ENCODE measurements at places on chromosomes 4 and X.

- no peak for DNase-seq
These were observed 48.8 kb upstream of the AMOT start for GRCh38 chrX:112889400-112889799.

- DNase-seq = no peak
These were observed 57.2 kb downstream of the AFF1 start for GRCh38 chr4:86991994-86992393.

GRCh38 chr4:9949573-9949972 is 71.7 kb downstream of the SLC2A9 start:
- no peak for DNase-seq

DNA sequence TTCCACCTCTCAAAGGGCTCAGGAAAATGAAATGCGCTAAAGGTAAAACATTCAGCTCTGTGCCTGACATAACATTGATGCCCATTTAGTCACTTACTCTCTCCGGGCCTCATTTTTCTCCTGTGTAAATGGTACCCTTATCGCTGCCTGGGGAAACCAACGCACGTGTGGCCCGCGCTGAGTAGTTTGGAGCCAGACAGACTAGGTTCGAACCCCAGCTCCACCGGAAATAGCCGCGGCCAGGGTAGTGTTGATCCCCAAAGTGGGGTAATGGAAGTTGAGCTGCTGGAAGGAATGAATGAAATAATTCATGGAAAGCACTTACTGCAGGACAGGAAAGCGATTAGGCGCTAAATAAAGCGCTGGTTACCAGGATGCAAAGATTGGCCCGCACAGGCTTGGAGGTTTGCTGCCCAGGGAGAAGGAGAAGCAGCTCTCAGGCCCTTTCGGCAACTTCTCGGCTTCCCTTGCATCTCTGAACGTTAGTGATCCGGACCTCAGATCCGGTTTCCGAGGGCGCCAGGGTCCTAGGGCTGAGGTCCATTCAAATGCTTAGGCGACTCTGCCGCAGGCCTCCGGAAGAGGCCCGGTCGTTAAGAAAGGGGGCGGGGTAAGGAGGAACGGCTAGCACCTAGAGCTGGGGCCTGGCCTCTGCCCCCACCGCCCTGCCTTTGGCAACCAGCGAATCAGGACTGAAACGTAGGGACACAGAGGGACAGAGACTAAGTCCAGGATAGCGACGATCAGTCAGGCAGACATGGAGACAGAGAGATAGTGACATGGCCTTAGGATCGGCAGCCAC is 13.3 kb downstream of the NKX3-2 start:
- DNase-seq = no peak

GRCh38 chrX:56783450-56783831 is 54.4 kb downstream of the NBDY start:
- no peak for DNase-seq

DNA sequence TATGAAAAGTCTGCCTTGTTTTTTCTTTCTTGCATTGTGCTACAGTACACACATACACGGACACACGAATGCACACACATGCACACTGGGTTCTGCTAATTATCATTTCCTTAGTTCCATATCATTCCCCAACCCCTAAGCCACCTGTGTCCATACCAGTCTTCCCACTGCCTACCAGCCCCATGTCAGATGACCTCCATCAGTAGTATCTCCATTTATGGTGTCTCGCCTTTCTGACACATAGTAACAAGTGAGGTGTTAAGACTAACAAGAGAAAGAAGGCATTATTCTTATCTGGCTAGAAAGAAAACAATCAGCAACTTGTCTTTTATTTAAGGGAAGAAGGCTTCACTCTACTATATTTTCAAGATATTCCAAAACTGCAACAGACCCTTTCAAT is 67.1 kb downstream of the SNCA start:
- DNase-seq = no peak

GRCh38 chr4:150224896-150225591 is 146.8 kb downstream of the DCLK2 start:
- no peak for DNase-seq

DNA sequence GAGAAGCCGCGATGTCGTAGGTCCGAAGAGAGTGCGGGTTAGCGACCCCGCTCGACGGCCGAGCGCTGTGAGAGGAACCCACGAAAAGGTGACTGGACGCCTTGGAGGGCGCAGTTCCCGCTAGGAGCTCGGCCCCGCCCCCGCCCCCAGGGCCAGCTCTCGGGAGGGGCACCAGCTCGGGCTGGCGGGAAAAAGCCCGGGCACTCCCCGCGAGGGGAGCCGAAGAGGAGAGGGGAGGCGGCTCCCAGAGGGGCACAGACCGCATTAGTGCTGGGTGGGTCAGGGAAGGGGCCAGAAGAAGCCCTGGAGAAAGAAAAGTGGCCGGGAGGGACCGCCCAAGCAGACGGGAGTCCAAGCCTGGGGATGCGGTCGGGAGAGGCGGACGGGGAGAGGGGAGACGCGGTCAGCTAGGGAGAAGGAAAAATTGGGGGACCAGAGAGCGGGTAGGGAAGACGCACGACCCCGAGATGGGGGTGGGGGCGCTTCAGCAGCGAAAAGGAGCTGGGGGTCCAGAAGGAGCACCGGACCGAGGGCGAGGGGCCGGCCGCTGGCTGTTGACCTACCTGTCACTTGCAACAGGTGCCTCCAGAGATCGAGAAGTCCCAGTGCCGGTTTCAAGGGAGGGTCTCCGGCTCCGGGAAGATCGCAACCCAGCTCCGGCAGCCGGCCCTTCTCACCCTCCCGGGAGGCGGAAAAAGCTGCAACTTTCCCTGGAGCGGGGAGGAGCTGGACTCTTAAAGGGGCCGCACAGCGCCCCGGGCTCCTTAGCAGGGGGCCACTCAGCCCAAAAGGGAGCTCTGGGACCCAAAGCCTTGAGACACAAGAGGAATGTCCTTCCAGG is at the start of gene SYTL4:
TSS of gene SYTL4 (minus strand) at position 681 of the 841 bp plus-strand sequence. CDS start 30,084 bp downstream, outside the sequence.
- DNase-seq = no peak

DNA sequence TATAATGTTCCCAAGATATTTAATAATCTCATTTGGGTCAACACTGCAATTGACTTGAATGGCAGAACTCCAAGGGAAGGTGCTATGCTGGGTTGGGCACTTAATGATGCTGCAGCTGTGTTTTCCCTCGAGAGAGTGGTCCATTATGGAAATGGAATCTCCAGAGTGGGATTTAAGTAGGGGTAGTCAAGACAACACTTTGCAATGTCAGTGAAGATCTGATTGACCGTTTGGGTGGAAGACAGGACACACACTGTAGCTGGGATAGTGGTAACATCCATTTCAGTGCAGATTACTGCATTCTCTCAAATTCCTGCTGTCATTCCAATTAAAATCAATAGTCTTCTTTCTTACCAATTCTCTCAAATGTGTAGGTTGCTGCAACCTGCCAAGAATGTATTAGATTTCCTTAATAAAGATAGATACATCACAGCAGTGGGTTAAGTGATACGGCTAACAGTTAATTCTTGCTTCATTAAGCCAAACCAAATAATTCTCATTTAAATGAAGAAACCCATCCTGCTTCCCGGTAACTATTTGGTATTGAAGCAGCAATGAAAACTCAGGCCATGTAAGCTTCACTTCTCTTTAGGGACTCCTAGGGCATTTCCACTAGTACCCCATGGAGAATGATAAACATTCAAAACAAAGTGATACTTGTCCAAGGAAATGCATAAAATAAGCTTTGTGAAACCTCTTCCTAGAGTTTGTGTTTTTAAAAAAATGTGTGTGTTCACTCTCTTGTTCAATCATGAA is 40.5 kb upstream of the RASGEF1B start:
- no peak for DNase-seq

DNA sequence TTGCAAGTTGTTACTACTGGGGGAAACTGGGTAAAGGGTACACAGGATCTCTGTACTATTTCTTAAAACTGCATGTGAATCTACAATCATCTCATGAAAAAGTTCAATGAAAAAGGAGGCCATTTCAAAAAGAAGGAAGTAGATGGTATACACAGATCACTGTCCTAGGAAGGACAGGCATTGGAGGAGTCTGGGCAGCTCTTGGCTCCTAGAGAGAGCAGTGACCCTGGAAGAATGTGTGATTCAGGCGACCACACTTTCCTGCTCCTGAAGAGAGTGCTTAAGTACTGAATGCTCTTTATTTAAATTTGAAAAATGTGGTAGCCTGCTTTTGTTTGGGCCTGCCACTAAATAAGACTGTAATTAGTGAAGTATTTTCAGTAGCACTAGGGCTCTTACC is 318.1 kb upstream of the CASK start:
- DNase-seq = no peak

- no peak for DNase-seq
These were observed 313.8 kb upstream of the TEX13C start for GRCh38 chrX:125005863-125006262.

DNA sequence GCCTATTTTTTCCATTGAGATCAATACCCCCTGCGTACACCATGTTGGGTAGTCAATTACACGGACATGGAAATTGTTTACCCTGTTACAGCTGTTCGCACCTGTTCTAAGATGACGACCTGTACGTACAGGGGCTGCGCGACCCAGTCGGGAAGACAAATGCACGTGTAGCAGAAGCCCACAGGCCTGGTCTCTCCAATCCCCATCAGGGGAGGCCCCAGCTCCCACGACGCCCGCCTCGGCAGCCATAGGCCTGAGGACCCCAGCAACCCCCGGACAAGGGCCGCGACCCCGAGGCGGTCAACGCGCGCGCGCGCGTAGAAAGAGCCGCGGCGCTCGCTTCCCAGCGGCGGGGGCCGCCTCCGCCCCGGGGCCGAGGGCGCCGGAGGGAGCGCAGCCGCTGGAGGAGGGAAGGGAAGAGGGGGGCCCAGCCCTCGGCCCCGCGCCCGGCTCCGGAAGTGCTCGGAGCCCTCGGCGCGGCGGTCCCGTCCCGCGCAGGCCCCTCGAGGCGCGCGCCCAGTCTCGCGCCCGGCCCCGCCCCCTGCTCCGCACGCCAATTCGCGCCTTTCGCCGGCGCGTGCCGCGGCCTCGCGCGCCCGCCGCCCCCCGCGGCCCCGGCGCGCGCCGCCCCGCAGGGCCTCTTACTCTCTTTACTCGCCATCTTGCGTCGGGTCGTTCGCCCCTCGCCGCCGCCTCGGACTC is 618 bp downstream of the RBBP7 start:
- no peak for DNase-seq

- no peak for DNase-seq
These were observed 989 bp upstream of the PCDH10 start for GRCh38 chr4:133147921-133148689.

DNA sequence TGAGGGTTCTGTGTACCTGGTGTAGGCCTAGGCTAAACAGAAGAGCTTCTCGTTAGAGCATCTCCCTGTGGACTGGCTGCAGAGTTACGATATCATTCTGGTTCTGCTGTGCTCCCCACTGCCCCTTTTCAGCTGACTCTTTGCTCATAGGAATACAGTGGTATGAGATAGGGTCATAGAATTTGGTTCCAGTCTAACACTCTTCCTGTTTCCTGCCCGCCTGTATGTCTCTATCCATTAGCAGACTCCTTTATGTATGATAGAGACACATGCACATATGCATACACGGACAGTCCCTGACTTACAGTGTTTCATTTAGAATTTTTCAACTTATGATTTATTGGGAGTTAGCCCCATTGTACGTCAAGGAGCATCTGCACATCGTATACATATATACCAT is 15.3 kb downstream of the RNF4 start:
- DNase-seq = no peak

All from tibial nerve (tissue), 4 donors.